NCI-H524 treated with DMSO at 0.1 percent for 48 hours (cell line): ENCODE measurements at places on chromosomes 12 and 14.
A peak's percentile ranks its signal among the peaks of the same experiment; 100 is the strongest.

- DNase-seq: peak; percentile 92
Observed at GRCh38 chr14:28102001-28102400, 664.6 kb upstream of the FOXG1 start.

- no peak for DNase-seq
Observed at GRCh38 chr12:69150083-69150795, 89.1 kb upstream of the CPSF6 start.

DNA sequence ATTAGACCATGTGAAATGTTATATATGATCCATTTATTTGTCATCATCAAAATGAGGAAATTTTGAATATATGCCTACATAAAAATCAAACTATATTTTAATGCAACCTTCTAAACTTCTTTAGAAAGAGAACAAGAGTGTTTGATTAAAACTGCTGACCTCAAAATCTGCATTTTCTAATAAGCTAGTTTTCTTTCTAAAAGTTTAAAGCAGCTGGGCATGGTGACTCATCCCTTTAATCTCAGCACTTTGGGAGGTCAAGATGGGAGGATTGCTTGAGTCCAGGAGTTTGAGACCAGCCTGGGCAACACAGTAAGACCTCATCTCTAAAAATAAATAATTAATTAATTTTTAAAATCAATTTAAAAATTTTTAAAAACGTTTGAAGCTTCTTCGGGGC is 36.2 kb downstream of the GNPTAB start:
- DNase-seq: no peak

- DNase-seq: no peak
Observed at GRCh38 chr12:68888243-68888642, 44.7 kb downstream of the CPM start.

GRCh38 chr12:50914872-50915484 is 37.4 kb upstream of the HIGD1C start:
- DNase-seq: no peak

DNA sequence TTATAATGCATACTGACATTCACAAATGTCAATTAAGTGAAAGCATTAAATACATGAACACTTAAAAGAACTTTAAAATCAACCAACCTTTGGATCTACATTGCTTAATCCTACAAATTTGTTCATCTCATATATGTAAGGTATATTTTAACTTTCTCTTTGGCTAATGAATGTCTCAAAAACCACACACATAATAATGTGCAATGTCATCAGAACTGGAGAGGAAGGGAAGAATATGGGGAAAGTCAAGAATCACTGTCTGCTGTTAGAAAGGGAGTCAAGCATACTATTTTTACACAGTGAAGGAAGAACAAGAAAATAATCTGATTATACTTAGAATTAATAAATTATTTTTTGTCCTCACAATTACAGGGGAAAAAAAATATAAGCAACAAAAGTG is 4.9 kb downstream of the GMFB start:
- DNase-seq: no peak

- DNase-seq: no peak
Observed at GRCh38 chr12:123748161-123748560, 13.9 kb upstream of the DNAH10 start.

- peak; percentile 23 for DNase-seq
Observed at GRCh38 chr14:21066882-21067502, 3.1 kb upstream of the ARHGEF40 start.

GRCh38 chr14:54106661-54107377 is 150.2 kb upstream of the BMP4 start:
- DNase-seq: no peak

DNA sequence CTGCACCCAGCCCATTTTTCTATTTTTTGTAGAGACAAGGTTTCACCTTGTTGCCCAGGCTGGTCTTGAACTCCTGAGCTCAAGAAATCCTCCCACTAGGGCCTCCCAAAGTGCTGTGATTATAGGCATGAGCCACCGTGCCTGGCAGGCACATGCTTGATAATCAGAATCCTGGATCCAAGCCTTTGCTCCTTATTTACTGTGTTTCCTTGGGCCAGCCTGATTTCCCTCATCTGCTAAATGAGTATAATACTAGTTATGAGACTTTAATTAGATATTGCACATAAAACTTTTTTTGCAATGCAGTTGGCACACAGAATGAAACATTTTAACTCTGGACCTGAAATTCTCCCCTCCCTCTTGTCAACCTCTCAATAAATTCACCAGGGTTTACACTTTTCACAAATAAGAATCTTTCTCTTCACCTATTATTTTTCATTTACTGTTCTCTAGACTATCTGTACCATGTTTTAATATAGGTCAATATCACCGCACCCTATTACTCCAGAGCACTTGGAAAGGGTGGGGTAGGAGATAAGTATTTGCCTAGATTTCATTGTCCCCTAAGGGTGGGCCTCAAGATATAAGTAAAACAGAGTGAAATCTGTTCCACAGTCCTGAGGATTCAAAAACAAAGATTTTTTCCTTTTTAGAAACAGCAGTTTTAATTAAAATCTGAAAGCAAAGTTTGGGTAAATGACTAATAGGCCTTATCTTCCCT is 69.2 kb upstream of the NR2C1 start:
- DNase-seq: no peak
